ENCODE measurements at places on chromosomes 12 and 14. TPM values are rescaled to one million over a fixed set of nuclear protein-coding genes. Genes with fewer than 3 reads are reported as not detected.

HOXC9 gene
- not detected for polyA plus RNA-seq

DPF3 gene
- polyA plus RNA-seq: 16.5 TPM

DNA sequence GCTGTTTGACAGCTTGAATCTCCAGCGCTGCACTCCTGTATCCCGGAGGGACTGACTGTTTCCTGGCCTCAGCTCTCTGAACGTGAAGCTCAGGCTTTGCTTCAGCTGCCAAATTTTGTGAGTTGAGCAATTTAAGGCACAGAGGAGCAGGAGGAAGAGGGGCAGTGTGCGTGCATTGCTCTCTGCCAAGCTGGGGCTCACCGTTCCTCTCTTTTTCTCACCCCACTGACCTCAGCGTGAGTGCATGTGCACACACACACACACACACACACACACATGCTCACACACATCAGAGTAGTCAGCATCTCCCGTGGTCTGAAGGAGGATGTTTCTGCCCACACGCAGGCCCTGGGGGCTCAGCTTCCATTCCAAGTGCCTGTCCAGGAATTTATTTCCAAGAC, 27.8 kb upstream of the BDKRB2 start:
- DNase-seq: peak; percentile 53

- no peak for DNase-seq
Measured at GRCh38 chr14:73287071-73287470, 49.8 kb downstream of the PAPLN start.

GRCh38 chr12:107552263-107552662, 133.3 kb upstream of the PWP1 start:
- DNase-seq: no peak

Measured in right cardiac atrium (tissue), 5 donors.